ENCODE measurements at places on chromosomes 12 and 14.
A peak's percentile ranks its signal among the peaks of the same experiment; 100 is the strongest.

- H3K4me1 ChIP-seq: peaks cover 6% of the 10 kb centered on the region
- no peak overlapping the region for H3K4me3 ChIP-seq
- H3K27me3 ChIP-seq: no peaks in the 10 kb centered on the region
Measured at GRCh38 chr12:101634724-101635123, 40.0 kb downstream of the MYBPC1 start.

GRCh38 chr14:35254736-35255135 is 37.4 kb upstream of the PSMA6 start:
- no peak overlapping the region for H3K27ac ChIP-seq
- peaks cover 8% of the 10 kb centered on the region for H3K4me1 ChIP-seq
- H3K27me3 ChIP-seq: no peaks in the 10 kb centered on the region
- no peak overlapping the region for H3K4me3 ChIP-seq
- no peak for DNase-seq

- H3K27ac ChIP-seq: no peak overlapping the region
- H3K4me1 ChIP-seq: peaks cover 27% of the 10 kb centered on the region
- H3K27me3 ChIP-seq: no peaks in the 10 kb centered on the region
- no peaks in the 10 kb centered on the region for H3K36me3 ChIP-seq
Measured at GRCh38 chr12:53097207-53097563, 282 bp upstream of the IGFBP6 start.

GRCh38 chr12:12807970-12808702 is 5.0 kb upstream of the DDX47 start:
- H3K4me3 ChIP-seq: no peak overlapping the region
- peak overlapping the region; percentile 100 for H3K27ac ChIP-seq
- no peaks in the 10 kb centered on the region for H3K36me3 ChIP-seq
- H3K27me3 ChIP-seq: no peaks in the 10 kb centered on the region

- no peaks in the 10 kb centered on the region for H3K36me3 ChIP-seq
- H3K4me3 ChIP-seq: no peak overlapping the region
- no peaks in the 10 kb centered on the region for H3K27me3 ChIP-seq
- no peak for DNase-seq
- no peak overlapping the region for H3K27ac ChIP-seq
Measured at GRCh38 chr12:14410177-14410576, 44.7 kb downstream of the ATF7IP start.

DNA sequence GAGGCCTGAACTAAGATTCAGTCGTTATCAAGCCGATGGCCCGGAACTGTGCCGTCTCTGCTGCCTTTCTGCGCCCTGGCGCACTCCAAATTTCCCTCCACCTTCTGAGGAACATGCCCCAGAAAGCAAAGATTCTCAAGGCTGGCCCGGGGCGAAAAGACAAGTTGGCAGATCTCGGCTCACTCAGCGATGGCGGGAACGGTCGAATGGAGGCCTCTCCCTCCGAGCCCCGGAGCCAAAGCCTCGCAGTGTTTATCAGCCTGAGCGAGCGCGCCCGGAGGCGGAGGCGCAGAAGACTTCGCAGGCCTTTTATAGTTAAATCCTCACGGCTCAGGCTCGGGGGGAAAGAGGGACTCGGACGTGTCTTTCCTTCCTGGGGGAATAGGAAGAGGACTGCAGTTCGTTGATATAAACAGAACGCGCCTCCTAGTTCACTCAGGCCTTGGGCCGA is 5.6 kb downstream of the TBX5 start:
- H3K4me3 ChIP-seq: no peak overlapping the region
- H3K27me3 ChIP-seq: peaks cover 72% of the 10 kb centered on the region
- DNase-seq: no peak
- H3K27ac ChIP-seq: no peak overlapping the region
- H3K36me3 ChIP-seq: no peaks in the 10 kb centered on the region

DNA sequence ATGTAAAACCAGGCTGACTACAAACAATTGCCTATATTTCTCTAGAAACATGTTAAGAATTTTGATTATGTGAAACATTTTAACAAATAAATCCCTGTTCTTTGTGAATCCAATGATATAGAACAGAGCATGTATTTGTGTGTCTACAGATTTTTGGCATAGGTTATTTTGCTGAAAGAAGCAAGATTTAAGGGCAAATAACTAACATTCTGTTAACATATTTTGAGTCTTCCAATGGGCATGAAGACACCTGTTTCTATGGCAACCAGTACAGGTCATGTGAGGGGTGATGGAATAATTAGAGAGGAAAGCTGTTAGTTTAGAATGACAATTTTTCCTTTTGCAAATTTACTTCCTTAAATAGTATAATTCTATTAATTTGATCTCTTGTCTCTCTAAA is 8.8 kb downstream of the ART4 start:
- no peak for DNase-seq
- H3K4me3 ChIP-seq: no peak overlapping the region
- no peaks in the 10 kb centered on the region for H3K27me3 ChIP-seq
- peaks cover 47% of the 10 kb centered on the region for H3K4me1 ChIP-seq
- H3K27ac ChIP-seq: peak overlapping the region; percentile 83
- H3K36me3 ChIP-seq: no peaks in the 10 kb centered on the region
